ENCODE measurements at places on chromosomes 2 and 18. TPM values are rescaled to one million over a fixed set of nuclear protein-coding genes. Genes with fewer than 3 reads are reported as not detected.

The UGGT1 gene
- 54.0 TPM for total RNA-seq

The GALNT14 gene
- total RNA-seq = 0.74 TPM

The FAP gene
- total RNA-seq = not detected

The RNU2-63P gene
- 42.7 TPM for total RNA-seq

The COLEC11 gene
- 0.29 TPM for total RNA-seq

The C2orf15 gene
- total RNA-seq = 0.86 TPM

The TUBB8B gene
- total RNA-seq = not detected

GRCh38 chr2:22970284-22970975 lies 414.5 kb upstream of the KLHL29 start:
- no peak overlapping the region for H3K4me3 ChIP-seq
- H3K4me1 ChIP-seq = no peaks in the 10 kb centered on the region
- H3K27ac ChIP-seq = no peak overlapping the region
- H3K27me3 ChIP-seq = no peaks in the 10 kb centered on the region

GRCh38 chr2:31923662-31924061 lies 87.1 kb downstream of the MEMO1 start:
- no peak overlapping the region for H3K27ac ChIP-seq
- no peak for DNase-seq
- H3K4me3 ChIP-seq = no peak overlapping the region
- no peaks in the 10 kb centered on the region for H3K27me3 ChIP-seq
- no peaks in the 10 kb centered on the region for H3K36me3 ChIP-seq
- no peaks in the 10 kb centered on the region for H3K4me1 ChIP-seq

DNA sequence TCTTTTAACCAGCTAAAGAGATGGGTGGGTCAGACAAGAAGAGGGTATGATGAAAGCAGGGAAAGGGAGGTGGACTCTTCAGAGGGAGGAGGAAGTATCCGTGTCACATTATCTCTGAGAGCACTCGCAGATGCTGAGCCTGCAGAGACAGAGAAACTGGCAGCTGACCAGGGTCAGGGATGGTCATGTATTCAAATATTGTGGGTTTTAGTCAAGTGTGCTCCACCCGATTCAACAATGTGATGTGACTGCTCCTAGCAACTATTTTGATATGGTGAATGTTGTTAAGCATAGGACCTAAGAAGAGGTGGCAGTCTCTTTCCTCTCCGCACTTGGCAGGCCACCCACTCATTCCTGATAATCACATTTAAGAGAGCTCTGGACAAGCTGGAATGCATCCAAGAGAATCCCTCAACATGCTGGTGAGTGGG lies 1.3 kb upstream of the CLIP4 start:
- H3K27me3 ChIP-seq = no peaks in the 10 kb centered on the region
- no peaks in the 10 kb centered on the region for H3K36me3 ChIP-seq
- no peak for DNase-seq
- H3K4me1 ChIP-seq = peaks cover 27% of the 10 kb centered on the region
- no peak overlapping the region for H3K4me3 ChIP-seq

DNA sequence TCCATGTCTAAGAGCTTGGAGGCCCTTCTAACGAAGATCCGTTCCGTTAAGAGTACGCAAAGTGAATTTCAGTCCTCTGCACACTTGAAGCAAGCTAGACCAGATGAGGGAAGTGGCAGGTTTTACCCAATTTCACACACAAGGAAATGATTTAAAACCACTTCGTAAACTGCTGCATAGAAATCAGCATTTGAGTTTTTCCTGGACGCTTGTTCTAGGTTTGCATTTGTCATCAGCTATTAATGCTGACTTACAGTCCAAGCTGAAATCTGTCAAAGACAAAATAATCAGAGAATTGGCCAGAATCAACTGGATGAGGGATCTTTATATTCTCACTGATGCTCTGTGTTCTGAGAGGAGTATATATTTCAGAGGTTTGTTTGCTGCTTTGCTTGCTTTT lies 117.6 kb upstream of the RASGRP3 start:
- no peaks in the 10 kb centered on the region for H3K4me1 ChIP-seq
- H3K4me3 ChIP-seq = no peak overlapping the region
- no peak overlapping the region for H3K27ac ChIP-seq

GRCh38 chr2:165675551-165675968 lies 118.5 kb downstream of the GALNT3 start:
- H3K36me3 ChIP-seq = no peaks in the 10 kb centered on the region
- H3K27ac ChIP-seq = no peak overlapping the region
- no peak for DNase-seq
- H3K4me1 ChIP-seq = no peaks in the 10 kb centered on the region
- no peak overlapping the region for H3K4me3 ChIP-seq
- H3K27me3 ChIP-seq = no peaks in the 10 kb centered on the region

DNA sequence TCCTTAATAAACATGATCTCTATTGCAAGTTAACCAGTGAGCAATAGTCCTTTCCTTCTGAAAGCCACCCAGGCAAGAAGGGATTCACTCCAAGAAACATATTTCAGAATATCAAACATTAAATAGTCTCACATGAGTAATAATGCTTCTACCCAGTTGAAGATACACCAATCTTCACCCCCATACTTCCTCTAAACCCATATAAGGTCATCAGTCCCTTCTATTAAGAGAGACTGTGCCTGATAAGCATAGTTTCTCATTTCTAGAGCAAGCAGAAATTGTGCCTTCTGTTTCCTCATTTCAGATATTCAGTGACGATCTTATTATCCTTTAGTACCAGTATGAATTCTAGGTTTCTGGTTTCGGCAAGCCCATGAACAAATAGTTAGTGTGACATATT lies 64.6 kb downstream of the DSEL start:
- H3K4me3 ChIP-seq = no peak overlapping the region
- peaks cover 8% of the 10 kb centered on the region for H3K4me1 ChIP-seq
- H3K36me3 ChIP-seq = no peaks in the 10 kb centered on the region
- no peak overlapping the region for H3K27ac ChIP-seq
- no peaks in the 10 kb centered on the region for H3K27me3 ChIP-seq
- DNase-seq = no peak

- H3K27ac ChIP-seq = peak overlapping the region; percentile 38
- H3K36me3 ChIP-seq = peaks cover 28% of the 10 kb centered on the region
- DNase-seq = no peak
- H3K27me3 ChIP-seq = no peaks in the 10 kb centered on the region
These were observed 4.3 kb downstream of the CASP8 start for GRCh38 chr2:201264472-201265173.

DNA sequence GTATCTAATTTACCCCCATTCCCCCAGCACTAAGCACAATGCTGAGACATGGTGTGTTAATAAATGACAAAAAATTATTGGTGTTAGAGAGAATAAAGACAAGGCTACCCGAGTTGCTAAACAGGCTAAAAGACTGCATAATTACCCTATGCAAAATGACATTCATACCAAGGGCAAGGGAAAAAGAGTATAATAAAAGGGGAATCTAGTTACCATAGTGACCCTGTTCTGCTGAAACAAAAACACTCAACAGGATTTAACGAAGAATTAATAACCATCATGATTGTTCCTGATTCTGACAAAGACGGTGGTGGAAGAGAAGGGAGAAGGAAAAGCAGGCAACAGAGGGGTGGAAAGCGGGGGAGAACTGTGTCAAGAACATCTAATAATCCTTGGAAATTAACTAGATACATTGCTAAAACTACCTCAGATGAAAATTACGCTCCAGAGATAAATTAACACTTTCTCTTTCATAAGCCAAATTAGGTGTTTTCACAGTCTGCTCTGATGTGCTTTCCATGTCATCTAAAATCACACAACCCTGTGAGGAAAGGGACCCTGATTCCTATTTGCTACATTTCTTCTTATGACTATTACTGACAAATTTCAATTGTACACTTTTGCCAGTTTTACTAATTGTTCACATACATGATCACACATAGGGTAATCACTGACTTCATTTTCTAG lies 25.5 kb downstream of the TTR start:
- no peak overlapping the region for H3K4me3 ChIP-seq
- H3K27me3 ChIP-seq = no peaks in the 10 kb centered on the region
- no peak for DNase-seq
- no peaks in the 10 kb centered on the region for H3K4me1 ChIP-seq
- H3K27ac ChIP-seq = no peak overlapping the region
- no peaks in the 10 kb centered on the region for H3K36me3 ChIP-seq

- no peaks in the 10 kb centered on the region for H3K27me3 ChIP-seq
- DNase-seq = no peak
- H3K27ac ChIP-seq = peak overlapping the region; percentile 27
- H3K4me1 ChIP-seq = peaks cover 81% of the 10 kb centered on the region
- H3K4me3 ChIP-seq = peak overlapping the region; percentile 91
These were observed 2.7 kb downstream of the ZAP70 start for GRCh38 chr2:97715951-97716694.

DNA sequence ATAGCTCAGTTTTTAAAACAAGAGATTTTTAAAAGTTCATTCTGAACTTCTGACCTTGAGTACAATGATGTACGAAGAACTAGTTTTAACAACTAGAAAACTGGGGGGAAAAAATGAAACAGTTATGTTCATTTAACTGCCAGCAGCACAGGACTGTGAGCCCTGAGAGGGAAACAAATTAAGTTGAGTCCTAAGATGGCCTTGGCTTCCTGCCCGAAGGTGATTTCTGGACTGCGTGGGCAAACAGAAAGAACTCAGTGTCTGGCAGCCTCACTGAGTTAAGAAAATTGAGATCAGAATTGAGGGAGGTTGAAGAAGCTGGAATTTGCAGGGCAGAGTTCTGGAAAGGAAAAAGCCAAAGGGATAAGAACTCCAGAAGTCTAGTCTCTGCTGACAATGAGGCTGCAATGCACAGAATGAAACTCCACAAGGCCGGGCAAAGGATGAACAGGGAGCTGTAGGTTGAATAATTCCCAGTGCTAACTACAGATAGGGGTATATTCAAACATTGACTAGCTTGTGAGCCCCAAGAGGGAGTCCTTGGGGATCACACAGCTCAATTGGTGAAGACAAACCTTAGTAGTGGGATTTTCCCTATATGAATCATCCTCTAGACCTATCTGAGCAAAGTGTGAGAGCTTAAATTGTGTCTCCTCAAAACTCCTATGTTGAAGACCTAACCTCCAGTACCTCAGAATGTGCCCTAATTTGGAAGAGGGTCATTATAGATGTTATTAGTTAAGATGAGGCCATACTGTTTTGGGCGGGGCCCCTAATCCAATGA lies 13.1 kb upstream of the CRACDL start:
- no peak for DNase-seq
- no peak overlapping the region for H3K27ac ChIP-seq
- H3K4me3 ChIP-seq = no peak overlapping the region
- no peaks in the 10 kb centered on the region for H3K36me3 ChIP-seq
- no peaks in the 10 kb centered on the region for H3K4me1 ChIP-seq

DNA sequence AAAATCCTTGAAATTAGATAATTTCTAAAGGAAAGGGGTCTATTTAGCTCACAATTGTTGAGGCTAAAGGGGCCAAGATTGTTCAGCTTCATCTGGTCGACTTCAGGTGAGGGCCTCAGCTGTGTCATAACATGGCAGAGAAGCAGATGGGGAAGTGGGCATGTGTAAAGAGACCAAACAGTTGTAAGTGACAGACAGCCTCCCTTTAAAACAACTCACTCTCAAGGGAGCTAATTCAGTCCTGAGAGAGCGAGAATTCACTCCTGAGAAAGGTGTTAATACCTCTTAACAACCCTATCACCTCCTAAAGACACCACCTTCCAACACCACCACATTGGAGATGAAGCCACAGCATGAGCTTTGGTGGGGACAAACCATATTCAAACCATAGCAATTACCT lies 62.4 kb downstream of the KCMF1 start:
- no peak overlapping the region for H3K27ac ChIP-seq
- no peaks in the 10 kb centered on the region for H3K27me3 ChIP-seq
- H3K36me3 ChIP-seq = peaks cover 14% of the 10 kb centered on the region
- no peak for DNase-seq
- no peak overlapping the region for H3K4me3 ChIP-seq

DNA sequence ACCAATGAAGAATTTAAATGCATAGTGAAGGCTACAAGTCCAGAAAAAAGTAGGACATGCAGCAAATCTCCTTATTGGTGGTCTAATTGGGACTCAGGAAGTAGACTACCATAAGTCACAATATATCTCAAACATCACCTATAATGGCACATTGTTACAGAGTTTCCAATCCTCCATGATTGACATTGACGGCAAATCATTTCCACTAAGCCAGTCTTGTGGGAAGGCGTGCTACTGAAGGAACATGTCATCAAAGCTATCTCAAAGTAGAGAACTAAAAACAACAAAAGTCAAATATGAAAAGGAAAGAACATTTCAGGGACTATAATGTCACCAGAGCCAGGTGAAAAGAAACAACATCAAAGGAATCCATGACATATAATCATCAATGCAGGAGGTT lies 166.4 kb upstream of the PID1 start:
- no peak for DNase-seq
- no peak overlapping the region for H3K4me3 ChIP-seq
- H3K27ac ChIP-seq = no peak overlapping the region
- H3K27me3 ChIP-seq = no peaks in the 10 kb centered on the region
- no peaks in the 10 kb centered on the region for H3K36me3 ChIP-seq
- H3K4me1 ChIP-seq = no peaks in the 10 kb centered on the region

GRCh38 chr2:143745060-143745459 lies 615.8 kb downstream of the ARHGAP15 start:
- no peak overlapping the region for H3K27ac ChIP-seq
- no peak overlapping the region for H3K4me3 ChIP-seq
- no peaks in the 10 kb centered on the region for H3K4me1 ChIP-seq
- no peaks in the 10 kb centered on the region for H3K27me3 ChIP-seq
- no peak for DNase-seq

DNA sequence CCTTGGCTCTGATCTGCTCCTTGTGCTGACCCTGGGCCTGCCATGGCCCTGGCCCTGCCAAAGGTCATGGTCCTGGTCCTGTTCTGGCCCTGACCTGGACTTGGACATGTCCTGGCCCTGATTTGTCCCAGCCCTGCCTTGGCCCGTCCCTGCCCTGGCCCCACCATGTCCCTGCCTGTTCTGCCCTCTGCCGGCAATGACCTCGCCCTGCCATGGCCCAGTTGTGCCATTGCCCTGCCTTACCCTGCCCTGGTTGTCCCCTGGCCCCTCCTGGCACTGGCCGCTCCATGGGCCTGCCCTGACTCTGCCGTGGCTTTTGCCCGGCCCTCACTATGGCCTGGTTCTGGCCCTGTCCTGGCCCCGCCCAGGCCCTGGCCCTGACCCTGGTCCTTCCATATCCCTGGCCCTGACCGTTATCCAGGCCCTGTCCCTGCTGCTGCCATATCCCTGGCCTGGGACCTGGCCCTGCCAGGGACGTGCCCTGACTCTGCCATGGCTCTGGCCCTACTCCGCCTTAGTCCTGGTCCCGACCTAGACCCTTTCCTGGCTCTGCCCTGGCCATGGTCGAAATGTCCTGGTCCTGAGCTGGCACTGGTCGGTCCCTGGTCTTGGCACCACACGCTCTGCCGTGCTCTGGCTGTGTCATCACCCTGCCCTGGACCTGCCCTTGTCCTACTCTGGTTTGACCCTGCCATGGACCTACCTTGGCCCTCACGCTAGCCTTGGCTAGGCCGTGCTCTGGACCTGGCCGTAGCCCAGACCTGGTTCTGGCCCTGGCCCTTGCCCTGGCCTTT lies 6.8 kb upstream of the ANKRD62 start:
- DNase-seq = no peak
- H3K4me1 ChIP-seq = no peaks in the 10 kb centered on the region
- no peaks in the 10 kb centered on the region for H3K36me3 ChIP-seq
- no peaks in the 10 kb centered on the region for H3K27me3 ChIP-seq
